ENCODE measurements at places on chromosomes 5 and 9.

- DNase-seq, result no peak
Measured at GRCh38 chr9:90038763-90039162, 434.0 kb downstream of the GADD45G start.

DNA sequence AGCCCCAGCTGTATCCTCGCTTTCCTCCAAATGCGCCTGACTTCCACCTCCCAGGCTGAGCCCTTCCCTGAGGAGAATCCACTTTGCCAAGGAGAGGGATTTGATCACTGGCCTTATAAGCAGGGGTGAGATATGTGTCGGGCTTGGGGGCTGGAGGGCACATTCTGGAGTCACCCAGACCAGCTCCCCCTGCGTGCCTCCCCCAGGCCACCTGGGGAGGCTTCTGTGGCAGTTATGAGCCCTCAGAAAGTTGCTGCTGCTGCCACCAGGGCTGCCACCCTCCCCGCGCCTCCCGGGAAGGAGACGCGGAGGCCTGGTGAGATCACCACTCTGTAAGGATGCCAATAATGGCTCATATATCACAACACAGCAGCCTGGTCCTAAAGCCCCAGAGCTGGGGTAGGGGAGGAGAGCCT, 211.5 kb downstream of the PAPPA start:
- peak; percentile 84 for DNase-seq

DNA sequence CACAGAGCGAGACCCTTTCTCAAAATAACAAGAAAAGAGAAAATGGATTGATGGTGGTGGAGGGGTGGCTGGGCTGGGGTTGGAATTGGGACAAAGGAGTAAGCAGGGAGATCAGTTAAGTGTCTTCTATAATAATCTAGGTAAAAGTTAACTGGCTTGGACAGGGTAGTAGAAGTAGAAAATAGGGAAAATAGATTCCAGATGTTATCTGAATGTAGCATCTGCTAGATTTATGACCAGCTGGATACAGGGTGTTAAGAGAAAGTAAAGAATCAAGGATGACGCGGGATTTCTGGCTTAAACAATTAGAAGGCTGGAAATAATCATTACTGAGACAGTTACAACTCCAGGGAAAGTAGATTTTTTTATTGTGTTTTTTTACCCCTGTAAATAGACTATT, 13.0 kb downstream of the PPP6C start:
- no peak for DNase-seq

DNA sequence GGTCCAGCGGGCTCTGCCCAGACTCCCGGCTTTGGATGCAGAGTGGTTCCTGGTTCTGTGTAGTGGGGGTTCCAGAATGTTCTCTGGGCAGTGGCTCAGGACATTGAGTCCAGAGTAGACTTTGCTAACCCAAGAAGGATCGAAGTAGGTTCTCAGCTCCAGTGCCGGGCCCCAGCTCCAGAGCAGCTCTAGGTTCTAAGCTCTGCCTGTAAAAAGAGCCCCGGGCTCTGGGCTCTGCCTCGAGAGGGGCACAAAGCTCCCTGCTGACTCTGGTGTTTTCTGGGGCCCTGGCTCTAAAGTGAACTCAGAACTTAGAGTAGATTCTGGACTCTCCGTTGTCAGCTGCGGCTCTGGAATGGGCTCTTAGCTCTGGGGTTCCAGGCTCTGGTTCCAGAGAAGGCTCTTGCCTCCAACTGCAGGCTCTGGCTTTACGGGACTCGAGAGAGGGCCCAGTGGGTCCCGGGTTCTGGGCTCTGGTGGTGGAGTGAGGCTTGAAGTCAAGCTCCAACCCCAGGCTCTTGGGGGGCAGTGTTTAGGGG, 414 bp downstream of the WDR38 start:
- no peak for DNase-seq

DNA sequence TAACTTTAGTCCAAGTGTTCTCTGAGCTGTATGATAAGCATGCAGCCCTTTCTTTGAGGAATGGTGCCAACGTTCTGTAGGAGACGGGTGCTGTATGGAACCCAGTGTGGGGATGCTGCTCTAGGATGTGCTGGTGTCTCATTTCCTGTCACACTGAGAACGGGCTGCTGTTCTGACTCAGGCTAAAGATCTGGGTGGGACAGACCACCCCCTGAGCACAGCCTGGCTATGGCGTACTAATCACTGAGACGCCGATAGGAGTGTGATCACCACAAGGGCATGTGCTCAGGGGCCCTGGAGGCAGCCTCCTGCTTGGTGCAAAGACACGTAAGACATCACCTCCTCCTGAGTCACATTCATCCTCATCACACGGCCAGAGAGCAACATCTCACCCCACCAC, 240.4 kb downstream of the IRX2 start:
- no peak for DNase-seq

- DNase-seq, result no peak
Measured at GRCh38 chr5:132064140-132064539, 3.7 kb downstream of the IL3 start.

GRCh38 chr9:120151806-120152205, 428.2 kb downstream of the CDK5RAP2 start:
- DNase-seq, result no peak

GRCh38 chr5:69007726-69008368, 86.0 kb upstream of the SLC30A5 start:
- peak; percentile 49 for DNase-seq

Data from fibroblast of pulmonary artery (primary cell).